ENCODE measurements at places on chromosomes 2 and 18. TPM values are rescaled to one million over a fixed set of nuclear protein-coding genes. Genes with fewer than 3 reads are reported as not detected.

The KCNG2 gene
- 1.9 TPM for total RNA-seq

The TGFA gene
- total RNA-seq = not detected

The SPP2 gene
- total RNA-seq = not detected

The CDH19 gene
- not detected for total RNA-seq

The ALLC gene
- total RNA-seq = not detected

The HRH4 gene
- not detected for total RNA-seq
